ENCODE measurements at places on chromosomes 12 and 14.

DNA sequence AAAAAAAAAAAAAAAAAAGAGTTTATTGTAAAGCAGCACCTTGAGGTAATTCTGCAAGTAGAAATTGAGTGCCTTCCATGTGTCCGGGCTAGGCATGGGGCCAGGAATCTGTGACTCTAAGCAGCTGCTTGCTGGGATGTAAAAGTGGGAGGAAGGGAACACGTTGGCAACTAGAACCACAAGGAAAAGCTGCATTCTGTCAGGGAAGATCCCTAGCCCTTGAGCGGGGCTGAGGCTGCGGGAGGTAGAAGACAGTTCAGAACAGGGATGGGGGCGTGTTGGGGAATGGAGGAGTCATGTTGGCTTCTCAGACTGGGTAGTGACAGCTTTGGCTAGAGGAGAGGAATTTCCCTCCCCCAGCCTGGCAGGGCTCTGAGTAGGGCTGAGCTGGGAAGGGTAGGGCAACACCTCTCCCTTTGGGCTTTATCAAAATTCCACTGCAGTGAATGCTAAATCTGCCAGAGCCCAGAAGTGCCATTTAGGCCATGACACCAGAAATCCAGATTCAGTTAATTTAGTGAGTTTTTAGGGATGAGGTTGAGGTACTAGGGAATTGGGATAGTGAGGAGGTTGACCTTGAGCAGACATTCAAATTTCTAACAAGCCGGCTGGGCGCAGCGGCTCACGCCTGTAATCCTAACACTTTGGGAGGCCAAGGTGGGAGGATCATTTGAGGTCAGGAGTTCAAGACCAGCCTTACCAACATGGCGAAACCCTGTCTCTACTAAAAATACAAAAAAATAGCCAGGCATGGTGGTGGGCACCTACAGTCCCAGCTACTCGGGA lies 3.4 kb upstream of the TRAFD1 start:
- DNase-seq = no peak

DNA sequence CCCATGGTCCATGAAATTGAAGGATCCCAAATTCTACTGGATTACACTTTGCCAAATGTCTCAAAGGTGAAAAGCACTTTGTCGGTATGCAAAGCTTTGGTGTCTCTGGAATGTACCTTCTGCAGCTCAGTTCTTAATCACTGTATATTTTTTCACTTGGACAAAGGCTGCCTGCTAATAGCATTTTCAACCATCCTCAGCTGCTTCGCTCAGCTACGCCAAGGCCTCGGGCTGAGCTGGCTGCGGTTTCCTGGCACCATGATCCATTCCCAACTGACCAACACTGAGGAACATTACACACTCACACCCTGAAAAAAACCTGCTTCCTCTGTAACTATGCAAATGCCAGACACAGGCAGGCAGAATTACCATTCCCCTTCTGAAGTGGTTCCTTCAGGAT lies 335.2 kb downstream of the DPF3 start:
- DNase-seq = no peak

DNA sequence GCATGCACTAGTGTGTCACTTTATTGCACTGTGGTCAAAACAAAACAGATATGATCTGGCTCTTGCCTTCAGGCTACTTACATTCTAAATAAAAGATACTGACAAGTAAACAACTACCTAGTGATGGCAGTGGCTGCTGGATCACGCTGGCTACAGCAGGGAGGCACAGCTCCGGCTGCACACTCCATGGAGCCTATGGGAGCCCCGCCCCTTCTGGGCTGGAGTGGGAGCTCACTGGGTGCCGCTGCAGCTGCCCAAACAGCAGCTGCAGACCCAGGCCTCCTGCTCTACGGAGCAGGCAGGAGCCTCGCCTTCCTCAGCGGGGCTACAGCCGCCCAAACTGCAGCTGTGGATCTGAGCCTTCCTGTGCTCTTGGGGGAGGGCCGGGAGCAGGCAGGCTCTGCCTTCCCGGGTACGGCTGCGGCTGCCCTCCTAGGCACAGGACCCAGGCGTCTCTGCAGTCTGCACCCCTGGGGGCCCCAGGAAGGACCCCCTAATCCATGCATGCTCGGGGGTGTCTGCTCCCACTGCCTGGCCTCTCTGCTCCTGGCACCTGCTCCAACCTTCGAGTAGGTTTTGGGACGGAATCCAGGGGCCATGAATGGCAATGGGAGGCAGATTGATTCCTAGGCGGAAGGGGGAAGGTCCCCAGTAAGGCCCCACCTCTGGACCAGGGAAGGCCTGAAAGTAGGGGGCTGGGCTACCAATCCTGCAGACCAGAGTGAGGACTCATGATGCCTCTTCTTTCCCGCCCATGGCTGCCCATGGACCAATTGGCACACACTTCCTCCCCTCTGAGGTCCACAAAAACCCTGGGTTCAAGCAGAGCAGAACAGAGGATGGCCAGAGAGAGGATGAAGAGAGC lies 253.1 kb downstream of the ANO6 start:
- no peak for DNase-seq

DNA sequence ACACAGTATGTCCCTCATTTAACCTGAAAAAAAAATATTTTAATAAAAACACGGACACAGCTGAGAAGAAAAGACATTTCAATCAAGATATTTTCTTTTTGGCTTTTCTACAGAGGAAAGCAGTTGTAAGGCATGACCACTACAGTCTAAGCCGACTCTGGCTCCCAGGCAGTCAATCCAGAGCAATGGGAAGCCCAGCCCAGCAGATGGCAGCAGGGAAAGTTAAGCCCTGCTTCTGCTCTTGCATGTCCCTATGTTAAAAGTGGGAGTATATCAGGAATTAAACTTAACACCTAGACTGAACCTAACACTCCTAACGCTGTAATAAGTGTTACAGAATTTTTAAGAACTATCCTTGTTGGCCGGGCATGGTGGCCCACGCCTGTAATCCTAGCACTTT lies 19.5 kb upstream of the HAL start:
- no peak for DNase-seq

DNA sequence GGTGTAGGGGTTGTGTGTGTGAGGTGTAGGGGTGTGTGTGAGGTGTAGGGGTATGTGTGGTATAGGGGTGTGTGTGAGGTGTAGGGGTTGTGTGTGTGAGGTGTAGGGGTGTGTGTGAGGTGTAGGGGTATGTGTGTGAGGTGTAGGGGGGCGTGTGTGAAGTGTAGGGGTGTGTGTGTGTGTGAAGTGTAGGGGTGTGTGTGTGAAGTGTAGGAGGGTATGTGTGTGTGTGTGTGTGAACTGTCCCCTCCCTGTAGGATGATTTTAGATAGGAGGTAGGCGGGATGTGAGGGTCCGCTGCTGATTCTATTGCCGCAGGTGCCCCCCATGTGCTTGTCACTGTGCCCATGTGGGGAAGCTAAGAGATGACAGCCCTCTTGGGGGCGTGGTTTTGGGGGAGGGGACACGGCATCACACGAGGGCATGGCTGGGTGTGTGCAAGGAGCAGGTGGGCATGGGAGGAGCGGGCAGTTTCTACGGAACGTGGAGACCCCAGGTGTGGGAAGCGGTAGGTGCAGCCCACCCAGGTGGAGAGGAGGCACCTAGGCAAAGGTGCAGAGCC lies 88.5 kb downstream of the DDX51 start:
- no peak for DNase-seq
